GM23248 (cell line): ENCODE measurements at places on chromosomes 1 and 21. TPM values are rescaled to one million over a fixed set of nuclear protein-coding genes. Genes with fewer than 3 reads are reported as not detected.

- H3K27ac ChIP-seq, result no peak overlapping the region
- no peak for DNase-seq
- no peaks in the 10 kb centered on the region for H3K27me3 ChIP-seq
- H3K36me3 ChIP-seq, result no peaks in the 10 kb centered on the region
- H3K4me3 ChIP-seq, result no peak overlapping the region
Observed at GRCh38 chr1:226722901-226723656, 16.0 kb downstream of the ITPKB start.

The FAM151A gene
- 0.09 TPM in 1 of 2 replicates, not detected in the other for polyA plus RNA-seq

- H3K4me1 ChIP-seq, result no peaks in the 10 kb centered on the region
- no peak for DNase-seq
- no peak overlapping the region for H3K27ac ChIP-seq
- peaks cover 20% of the 10 kb centered on the region for H3K27me3 ChIP-seq
- no peaks in the 10 kb centered on the region for H3K36me3 ChIP-seq
- H3K4me3 ChIP-seq, result no peak overlapping the region
Observed at GRCh38 chr1:29426701-29427279, 190.5 kb downstream of the PTPRU start.

DNA sequence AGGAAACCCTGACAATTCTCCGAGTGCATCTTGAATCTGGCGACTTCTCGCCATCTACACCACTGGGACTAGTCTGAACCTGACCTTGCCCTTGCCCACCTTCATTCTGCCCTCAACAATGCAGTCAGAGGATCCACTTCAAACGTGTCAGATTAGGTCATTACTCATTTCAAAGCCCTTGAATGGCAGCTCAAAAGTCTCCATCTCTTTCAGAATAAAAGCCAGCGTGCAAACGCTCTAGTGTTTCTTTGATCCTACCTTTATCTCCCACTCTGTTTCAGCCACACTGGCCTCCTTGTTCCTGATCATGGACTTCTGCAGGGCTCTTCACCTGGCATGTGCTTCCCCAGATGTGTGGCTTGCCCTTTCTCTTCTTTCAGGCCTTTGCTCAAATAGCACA lies 31.3 kb downstream of the SLC30A1 start:
- peaks cover 4% of the 10 kb centered on the region; the same call in 1 of the 2 replicates for H3K4me1 ChIP-seq
- no peak overlapping the region for H3K27ac ChIP-seq
- no peaks in the 10 kb centered on the region; the same call in 1 of the 2 replicates for H3K27me3 ChIP-seq
- H3K36me3 ChIP-seq, result no peaks in the 10 kb centered on the region
- no peak for DNase-seq

GRCh38 chr21:31604591-31605190 lies 54.8 kb upstream of the SOD1 start:
- H3K4me1 ChIP-seq, result no peaks in the 10 kb centered on the region
- no peak overlapping the region for H3K27ac ChIP-seq
- no peaks in the 10 kb centered on the region for H3K27me3 ChIP-seq
- peak; percentile 79 for DNase-seq
